ENCODE measurements at places on chromosomes 1 and 21.
A peak's percentile ranks its signal among the peaks of the same experiment; 100 is the strongest.

- DNase-seq, result no peak
These were observed 29.0 kb upstream of the SARS1 start for GRCh38 chr1:109184687-109185086.

- no peak for DNase-seq
These were observed 33.5 kb upstream of the ITPKB start for GRCh38 chr1:226772446-226773139.

DNA sequence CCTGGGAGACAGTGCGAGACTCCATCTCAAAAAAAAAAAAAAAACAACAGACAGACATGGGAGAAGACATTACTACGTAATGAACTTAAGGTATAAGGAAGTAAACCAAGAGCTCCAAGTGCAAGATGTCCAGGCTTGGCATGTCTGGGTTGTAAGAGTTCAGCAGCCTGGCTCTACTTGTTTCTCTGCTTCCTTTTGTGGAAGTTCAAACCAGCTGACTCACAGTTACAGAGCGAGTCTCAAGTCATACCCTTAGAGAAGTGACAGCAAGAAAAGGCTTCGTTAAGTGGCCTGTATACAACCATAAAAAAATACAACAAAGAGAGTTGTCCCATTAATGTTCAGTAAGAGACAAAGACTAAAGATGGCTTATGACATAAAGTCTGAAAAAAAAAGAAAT, 1.3 kb downstream of the RIT1 start:
- peak; percentile 28 for DNase-seq

- no peak for DNase-seq
These were observed 148.1 kb downstream of the RGS7 start for GRCh38 chr1:241208910-241209379.

GRCh38 chr1:227548448-227548847, 14.9 kb upstream of the ZNF678 start:
- DNase-seq, result no peak

DNA sequence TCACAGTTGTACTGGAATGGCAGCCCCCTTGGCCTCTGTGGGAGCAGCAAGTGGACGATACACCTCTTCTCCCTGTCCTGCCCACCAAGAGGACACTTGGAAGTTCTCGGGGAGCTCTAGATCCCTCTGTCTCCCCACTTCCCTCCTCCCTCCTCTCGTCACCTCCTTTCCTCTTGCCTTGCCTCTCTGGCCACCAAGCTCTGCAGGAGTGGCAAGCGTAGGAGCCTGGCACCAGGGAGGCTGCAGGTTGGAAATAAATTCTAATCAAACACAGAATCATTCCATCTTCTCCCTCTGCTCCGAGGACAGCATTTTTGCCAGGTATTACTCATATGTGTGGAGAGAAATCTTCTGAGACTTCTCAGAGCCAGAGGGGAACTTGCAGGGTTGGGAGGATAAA, 20.8 kb downstream of the CAMK2N1 start:
- no peak for DNase-seq

DNA sequence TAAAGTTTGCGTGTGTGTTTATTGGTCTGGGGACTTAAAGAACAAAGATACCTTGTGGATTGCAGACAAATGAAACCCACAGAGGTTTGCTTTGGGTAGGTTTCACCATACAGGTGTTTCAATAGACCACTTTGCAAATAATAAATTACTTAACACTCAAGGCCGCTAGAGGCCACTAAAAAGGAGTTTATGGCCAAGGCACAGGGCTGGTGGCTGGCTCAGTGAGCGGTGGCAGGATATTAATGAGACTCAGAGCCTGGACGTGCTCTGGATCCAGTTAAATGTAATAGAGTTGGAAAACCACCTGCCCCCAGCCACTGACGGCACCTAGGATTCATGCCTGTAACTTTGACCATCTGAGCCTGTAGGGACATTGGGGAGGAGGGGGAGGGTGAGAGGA, 44.5 kb downstream of the LRRC38 start:
- no peak for DNase-seq

DNA sequence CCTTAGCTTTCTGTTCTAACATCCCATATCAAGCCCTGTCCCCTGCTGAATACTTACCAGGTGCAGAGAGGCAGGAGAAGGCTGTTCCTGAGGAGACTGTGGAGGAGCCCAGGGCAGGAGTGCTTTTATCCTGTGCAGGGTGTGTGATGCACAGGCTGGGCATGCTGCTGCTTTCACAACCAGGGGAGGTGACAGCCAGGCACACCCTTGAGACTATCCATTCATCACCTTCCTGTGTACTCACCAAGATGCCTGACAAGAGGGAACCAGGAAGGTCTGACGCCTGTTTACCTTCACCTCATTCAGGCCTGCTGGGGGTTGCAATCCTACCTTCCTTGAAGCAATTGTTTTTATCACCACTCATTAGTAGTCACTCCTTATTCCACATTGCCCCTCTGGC, at the start of gene LCE3E:
Gene LCE3E, minus strand, starts transcription at position 100 of the 400 bp plus-strand sequence. CDS start 572 bp downstream, outside the sequence.
- no peak for DNase-seq

DNA sequence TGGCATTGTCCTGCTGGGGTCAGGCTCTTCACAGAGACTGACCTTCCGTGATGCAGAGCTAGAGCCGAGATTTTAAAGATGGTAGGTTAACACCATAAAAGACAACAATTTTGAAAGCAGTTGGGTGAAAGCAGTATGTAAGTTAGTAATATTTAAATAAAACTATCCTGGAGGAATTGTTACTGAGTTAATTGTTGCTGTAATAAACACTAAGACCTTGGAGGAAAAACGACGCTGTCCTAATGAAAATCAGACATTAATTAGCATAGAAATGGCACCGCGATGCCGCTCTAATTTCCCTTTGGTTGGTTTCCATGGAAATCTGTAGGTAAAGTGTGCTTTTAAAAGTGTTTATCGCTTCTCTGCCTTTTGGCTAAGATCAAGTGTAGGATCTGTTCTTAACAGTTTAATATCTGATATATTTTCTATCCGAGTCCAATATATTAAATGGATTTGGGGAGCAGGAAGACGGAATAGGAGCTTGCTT, 745 bp upstream of the ANP32E start:
- no peak for DNase-seq

DNA sequence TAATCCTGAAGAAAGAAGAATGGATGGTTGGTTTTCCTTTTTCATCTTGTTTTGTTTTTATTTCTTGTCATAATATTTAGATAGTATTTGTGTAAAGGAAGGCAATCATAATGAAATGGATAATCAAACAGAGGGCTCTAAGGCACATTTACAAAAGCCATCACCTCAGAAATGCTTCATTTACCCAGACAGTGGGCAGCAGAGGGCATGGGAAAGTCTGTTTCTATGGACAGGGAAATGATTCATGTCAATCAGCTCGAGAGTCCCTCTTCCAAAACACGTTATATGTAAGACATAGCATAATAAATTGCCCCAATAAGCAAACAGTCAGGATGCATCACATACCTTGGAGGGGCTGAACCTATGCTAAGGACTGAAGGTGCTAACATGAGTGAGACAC, 426.1 kb downstream of the PLPP3 start:
- no peak for DNase-seq

DNA sequence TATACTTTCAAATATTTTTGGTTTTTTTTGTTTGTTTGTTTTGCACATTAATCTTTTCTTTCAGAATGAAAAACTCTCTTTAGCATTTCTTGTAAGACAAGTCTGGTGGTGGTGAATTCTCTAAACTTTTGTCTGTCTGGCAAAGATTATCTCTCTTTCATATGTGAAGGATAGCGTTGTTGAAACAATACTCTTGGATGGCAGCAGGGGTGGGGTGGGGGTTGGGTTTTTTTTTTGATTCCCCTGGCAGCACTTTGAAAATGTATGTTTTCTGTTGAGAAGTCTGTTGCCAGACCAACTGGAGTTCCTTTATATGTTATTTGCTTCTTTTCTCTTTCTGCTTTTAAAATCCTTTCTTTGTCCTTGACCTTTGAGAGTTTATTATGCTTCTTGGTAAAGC, 160.2 kb downstream of the VAV3 start:
- DNase-seq, result no peak

GRCh38 chr1:235920596-235921375, 54.1 kb upstream of the LYST start:
- DNase-seq, result no peak

- no peak for DNase-seq
These were observed 1.1 kb downstream of the ZNF672 start for GRCh38 chr1:248839168-248839555.

GRCh38 chr1:44367944-44368343, 12.9 kb upstream of the ERI3 start:
- DNase-seq, result no peak

- peak; percentile 86 for DNase-seq
These were observed 16.5 kb upstream of the LHX4 start for GRCh38 chr1:180213401-180214170.

DNA sequence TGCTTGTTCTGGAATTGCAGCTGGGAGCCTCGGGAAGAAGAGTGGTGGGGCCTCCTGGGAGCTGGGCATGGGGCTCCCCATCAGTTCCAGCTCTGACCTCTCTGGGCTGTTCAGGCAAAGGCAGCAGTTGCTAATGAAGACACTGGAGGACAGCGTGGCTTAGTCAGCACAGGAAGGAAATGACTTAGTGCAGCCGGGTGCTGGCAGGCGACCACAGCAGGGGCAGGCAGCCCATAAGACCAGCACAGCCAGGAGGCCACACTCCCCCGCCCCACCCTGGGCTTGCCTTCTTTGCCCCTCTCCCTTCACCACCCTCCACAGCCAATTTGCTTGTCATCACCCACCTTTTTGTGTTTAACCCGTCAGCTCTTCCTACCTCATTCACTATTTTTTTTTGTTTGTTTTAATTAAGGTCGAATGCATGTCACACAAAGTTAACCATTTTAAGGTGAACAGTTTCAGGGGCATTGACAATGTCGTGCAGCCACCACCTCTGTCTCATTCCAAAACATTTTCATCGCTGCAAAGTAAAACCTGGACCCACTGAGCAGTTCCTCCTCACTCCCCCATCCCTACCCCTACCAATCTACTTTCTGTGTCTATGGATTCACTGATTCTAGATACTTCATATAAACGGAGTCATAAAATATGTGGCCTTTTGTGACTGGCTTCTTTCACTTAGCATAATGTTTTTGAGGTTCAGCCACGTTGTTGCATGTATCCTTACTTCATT, 10.9 kb downstream of the OLIG2 start:
- peak; percentile 64 for DNase-seq

GRCh38 chr1:229434005-229434640, at the start of gene ACTA1:
ACTA1 (minus strand) TSS chr1:229434094; CDS start chr1:229433115, 979 bp downstream.
- no peak for DNase-seq

DNA sequence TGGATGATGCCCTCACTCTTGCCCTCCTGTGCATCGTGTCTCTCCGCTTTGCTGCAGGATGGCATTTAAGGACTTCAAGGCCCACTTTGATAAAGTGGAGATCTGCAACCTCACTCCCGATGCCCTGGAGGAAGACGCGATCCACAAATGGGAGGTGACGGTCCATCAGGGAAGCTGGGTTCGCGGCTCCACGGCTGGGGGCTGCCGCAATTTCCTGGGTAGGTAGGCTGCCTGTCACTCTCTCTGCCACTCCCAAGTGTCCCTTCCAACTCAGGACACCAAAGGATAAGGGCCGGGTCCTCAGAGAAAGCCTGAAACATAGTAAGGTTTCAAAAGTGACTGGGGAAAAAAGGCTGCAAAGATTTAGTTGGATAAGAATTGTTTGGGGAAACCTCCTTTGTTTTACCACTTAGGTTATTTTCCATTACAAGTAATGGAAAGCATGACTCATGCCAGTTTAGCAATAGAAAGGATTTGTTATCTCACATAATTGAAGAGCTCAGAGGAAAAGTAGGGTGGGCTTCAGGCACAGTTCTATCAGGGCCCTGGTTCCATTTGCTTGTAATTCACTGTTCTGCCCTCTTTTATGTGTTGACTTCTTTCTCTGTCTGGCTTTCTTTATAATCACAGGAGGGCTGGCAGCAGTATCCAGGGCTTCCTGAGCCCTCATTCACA, 31.9 kb downstream of the CAPN9 start:
- no peak for DNase-seq

GRCh38 chr1:8226747-8227146, 91.2 kb upstream of the SLC45A1 start:
- DNase-seq, result no peak

DNA sequence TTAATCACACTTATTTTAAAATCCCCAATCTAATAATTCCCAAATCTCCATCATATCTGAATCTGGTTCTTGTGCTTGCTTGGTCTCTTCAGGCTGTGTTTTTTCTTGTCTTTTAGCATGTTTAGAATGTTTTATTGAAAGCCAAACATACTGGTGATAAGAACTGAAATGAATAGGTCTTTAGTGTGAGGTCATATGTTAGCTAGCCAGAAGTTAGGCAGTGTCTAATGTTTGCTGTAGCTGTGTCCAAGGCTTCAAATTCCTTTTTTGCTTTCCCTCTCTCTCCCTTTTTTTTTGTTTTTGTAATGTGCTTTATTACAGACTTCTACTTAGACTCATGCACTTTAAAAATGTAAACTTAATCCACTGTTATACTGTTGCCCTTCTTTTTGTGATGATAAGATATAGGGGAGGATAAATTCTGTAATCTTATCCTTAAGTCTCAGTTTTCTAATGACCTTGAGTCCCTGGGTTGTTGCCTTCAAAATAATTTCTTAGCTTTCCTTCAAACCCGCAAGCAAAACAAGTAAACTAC, 725.1 kb downstream of the BRINP3 start:
- DNase-seq, result no peak

GRCh38 chr1:188584119-188584518, 1755.4 kb downstream of the PLA2G4A start:
- DNase-seq, result no peak

DNA sequence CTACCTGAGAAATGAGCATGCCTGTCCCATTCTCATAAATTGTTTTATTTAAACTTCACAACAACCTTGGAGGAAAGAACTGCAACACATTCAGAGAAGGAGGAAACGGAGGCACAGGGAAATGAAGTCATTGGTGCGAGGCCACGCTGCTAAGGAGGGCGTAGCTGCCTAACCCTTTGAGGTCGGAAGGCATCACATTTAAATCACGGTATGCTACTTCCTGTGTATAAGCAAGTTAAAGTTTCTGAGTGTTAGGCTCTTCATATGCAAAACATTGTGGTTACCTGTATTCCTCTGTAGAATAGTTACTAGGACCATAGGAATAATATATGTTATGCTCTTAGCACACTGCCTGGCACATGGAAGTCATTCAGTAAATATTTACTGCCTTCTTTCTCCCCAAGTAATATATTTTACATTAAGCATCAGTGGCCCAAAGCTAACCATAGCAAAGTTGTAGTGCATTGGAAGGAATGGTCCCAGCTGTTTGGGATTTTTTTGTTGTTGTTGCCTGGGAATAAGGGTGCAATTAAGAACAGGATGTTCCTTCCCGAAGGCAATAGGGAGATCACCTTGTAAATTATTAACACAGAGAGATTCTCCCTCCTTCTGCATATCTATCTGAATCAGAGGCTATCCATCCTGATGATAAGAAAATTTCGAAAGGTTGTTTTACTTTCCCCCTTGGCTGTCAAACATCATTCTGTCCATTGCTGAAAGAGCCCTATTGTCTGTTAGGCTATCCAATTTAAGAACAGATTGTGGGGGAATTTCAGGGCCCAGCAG, 192.2 kb upstream of the C8B start:
- DNase-seq, result no peak

Data from activated CD4-positive, alpha-beta T cell treated with anti-CD3 and anti-CD28 coated beads, Interleukin-10, Interleukin-2, amounts not matched to agents 100 ng/mL and 50 ng/mL, durations not matched to agents 16 hours and 8 hours (primary cell).